ENCODE measurements at places on chromosomes 5 and 9. TPM values are rescaled to one million over a fixed set of nuclear protein-coding genes. Genes with fewer than 3 reads are reported as not detected.

DNA sequence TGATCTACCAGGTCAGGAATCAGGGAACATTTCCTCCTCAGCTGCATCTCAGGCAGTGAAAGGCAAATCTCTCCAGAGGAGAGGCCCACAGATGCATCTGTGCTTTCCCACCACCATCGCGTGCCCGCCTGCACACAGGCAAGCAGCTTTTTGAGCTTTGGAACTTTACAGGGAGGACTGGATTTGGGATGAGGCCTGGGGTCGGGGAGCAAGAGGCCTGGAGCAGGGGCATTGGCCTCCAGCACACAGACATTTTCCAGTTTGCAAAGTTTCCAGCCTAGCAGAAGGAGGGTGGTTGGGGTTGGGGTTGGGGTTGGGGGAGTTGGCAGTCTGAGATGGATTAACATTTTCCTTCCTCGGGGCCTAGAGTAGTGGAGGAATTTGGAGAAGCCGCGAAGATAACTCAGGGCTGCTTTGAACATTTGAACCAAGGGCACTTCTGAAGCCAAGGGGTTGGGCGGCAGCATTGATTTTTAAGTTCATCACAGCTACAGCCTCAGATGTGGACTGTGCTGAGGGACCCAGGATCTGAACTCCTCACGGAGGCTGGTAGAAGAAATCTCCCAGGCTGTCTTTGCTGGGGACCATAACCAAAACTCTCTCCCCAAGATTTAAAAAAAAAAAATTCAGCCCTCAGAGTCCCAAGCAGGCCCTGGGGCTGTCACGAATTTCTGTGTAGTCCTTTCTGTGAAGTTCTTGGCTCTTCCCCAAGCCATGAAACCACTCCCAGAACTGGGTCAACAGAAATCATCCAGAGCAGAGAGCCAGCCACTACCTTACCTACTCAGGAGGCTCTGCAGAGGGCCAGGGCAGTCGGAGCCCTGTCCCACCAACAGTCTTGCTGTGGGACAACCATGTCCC lies 25.6 kb downstream of the C5orf15 start:
- H3K4me1 ChIP-seq, result no peaks in the 10 kb centered on the region
- no peaks in the 10 kb centered on the region for H3K36me3 ChIP-seq
- no peak for DNase-seq
- H3K27me3 ChIP-seq, result no peaks in the 10 kb centered on the region

- H3K27me3 ChIP-seq, result no peaks in the 10 kb centered on the region
- no peaks in the 10 kb centered on the region for H3K4me1 ChIP-seq
- H3K27ac ChIP-seq, result no peak overlapping the region
- H3K36me3 ChIP-seq, result no peaks in the 10 kb centered on the region
- DNase-seq, result no peak
Measured at GRCh38 chr5:153573326-153574033, 83.0 kb downstream of the GRIA1 start.

DNA sequence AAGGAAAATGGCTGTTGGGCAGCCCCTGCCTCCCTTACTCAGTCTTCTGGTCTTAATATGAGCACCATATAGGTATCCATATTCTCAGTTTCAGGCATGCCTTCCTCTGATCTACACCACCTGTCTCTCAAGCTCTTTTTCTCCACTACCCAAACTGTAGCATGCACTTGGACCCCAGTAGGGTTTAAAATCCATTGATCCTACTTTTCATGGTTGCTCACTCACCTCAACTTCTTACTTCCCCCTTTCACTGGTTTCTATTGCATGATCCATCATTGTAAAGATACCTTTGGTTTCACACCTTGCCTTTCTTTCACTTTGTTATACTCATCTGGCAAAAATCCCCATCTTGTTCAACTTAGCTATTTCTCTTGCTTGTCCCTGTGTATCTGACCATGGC lies 159.4 kb downstream of the KDM4C start:
- no peaks in the 10 kb centered on the region for H3K27me3 ChIP-seq
- H3K4me1 ChIP-seq, result no peaks in the 10 kb centered on the region
- no peak for DNase-seq
- H3K36me3 ChIP-seq, result no peaks in the 10 kb centered on the region
- H3K27ac ChIP-seq, result no peak overlapping the region

DNA sequence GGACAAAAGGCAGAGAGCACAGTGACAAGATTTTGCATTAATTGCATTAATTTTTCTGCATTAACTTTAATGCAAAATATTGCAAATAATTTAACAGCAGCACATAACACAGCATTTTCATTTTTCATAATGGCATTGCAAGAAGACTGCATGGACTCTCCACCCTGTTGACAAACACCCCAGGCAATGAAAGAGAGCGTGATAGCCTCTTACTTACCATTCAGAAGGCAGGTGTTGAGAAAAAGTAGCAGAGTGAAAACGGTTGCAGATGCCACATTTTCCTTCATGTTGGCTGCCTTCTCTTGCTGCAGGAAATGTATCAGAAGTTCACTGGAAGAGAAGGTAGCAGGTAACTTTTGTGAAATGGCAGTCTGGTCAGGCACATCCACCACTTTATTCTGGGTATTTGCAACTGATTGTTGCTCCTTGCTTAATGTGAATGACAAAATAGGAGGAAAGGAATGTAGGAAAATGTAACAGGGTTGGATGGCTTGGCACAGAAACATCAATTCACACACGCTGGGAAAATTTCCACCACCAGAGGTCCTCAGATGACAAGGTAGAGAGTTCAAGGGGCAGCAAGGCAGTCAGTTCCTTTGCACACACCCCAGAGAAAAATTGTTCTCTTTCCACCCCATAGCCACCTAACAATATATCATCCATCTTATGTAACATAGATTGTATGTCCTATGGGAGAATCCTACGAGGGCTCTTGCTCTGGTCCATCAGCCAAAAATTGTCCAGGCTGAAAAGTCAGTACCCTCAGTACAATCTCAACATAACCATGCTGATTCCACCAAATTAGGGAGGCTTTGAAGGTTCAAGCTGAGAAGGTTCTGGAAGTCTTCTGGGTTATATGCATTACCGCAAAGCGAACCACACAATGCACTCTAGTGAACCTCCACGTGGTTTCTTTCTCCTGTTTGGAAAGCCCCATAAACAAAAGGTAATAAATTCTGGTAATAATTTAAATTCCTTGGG lies 41.9 kb upstream of the AGXT2 start:
- H3K4me3 ChIP-seq, result no peak overlapping the region
- no peaks in the 10 kb centered on the region for H3K4me1 ChIP-seq
- DNase-seq, result peak; percentile 82
- no peaks in the 10 kb centered on the region for H3K27me3 ChIP-seq
- no peak overlapping the region for H3K27ac ChIP-seq

DNA sequence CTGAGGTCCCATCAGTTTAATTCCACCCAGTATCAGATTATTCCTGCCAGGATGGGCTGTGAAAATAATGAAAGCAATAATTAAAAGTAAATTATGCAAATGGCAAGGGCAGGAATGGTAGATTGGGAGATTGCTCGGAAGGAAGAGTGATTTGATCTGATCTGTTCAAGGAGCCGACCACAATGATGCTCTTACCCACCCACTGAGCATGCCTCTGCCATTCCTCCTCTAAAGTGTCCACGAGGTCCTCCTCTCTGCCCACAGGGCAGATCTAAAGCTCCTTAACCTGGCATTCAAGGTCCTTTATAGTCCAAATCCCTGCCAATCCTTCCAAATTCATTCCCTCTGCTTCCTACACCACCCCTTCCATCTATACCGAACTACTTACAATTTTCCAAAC lies 147.8 kb downstream of the TTLL11 start:
- no peaks in the 10 kb centered on the region for H3K4me1 ChIP-seq
- no peak for DNase-seq
- H3K4me3 ChIP-seq, result no peak overlapping the region
- H3K27ac ChIP-seq, result no peak overlapping the region
- H3K27me3 ChIP-seq, result peaks cover 5% of the 10 kb centered on the region
- no peaks in the 10 kb centered on the region for H3K36me3 ChIP-seq

Gene DNAI1
- polyA plus RNA-seq, result 2.2 TPM
